T-helper 2 cell (primary cell): ENCODE measurements at places on chromosomes 11 and 22.

GRCh38 chr11:59833602-59834001 lies 11.7 kb downstream of the CBLIF start:
- DNase-seq = no peak

DNA sequence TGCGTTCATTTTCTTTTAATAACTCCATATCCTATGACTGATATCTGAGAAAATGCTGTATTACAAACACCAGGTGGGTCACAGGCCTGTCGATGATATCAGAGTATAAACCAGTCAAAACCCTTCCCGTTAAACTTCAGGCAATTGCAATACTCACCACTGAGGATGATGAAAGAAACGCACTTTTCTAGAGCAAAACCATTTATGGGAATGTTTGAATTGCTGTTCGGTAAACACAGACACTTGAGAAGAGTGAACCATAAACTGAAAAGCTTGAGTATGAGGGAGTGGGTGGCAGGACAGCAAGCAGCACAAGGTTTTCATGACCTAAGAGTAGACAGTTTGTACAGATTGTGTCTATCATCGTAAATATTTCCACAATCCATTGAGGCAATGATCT lies 139.8 kb upstream of the CEP126 start:
- no peak for DNase-seq

GRCh38 chr11:17529844-17530185 lies 14.4 kb downstream of the USH1C start:
- no peak for DNase-seq

- no peak for DNase-seq
These were observed 9.3 kb downstream of the CSF2RB start for GRCh38 chr22:36922711-36923110.

DNA sequence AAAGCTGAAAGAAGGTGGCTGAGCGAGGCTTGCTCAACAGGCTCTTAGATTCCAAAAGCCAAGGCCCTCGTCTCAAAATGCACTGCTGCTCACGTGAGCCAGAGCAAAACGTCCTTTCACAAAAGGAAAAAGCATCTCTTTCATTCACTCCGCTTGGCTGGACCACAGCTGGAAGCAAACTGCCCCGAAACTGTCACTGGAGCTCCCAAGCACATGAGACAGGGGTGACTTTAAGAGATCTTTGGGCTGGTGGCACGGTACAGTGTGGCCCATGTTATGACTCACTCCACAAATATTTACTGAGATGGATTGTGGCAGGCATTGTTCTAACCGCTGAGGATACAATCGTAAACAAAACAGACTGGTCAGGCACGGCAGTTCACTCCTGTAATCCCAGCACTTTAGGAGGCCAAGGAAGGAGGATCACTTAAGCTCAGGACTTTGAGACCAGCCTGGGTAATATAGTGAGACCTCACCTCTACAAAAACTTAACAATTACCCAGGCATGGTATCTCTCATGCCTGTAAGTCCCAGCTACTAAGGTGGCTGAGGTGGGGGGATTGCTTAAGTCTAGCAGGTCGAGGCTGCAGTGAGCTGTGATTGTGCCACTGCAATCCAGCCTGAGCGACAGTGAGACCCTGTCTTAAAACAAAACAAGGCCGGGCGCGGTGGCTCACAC lies 3.6 kb downstream of the PLA2G6 start:
- no peak for DNase-seq

GRCh38 chr11:126140926-126141280 lies 70.5 kb downstream of the RPUSD4 start:
- DNase-seq = no peak

- DNase-seq = no peak
These were observed 97.1 kb downstream of the CWC15 start for GRCh38 chr11:94876222-94876621.

- no peak for DNase-seq
These were observed 10.1 kb downstream of the STIM1 start for GRCh38 chr11:3865388-3866193.

DNA sequence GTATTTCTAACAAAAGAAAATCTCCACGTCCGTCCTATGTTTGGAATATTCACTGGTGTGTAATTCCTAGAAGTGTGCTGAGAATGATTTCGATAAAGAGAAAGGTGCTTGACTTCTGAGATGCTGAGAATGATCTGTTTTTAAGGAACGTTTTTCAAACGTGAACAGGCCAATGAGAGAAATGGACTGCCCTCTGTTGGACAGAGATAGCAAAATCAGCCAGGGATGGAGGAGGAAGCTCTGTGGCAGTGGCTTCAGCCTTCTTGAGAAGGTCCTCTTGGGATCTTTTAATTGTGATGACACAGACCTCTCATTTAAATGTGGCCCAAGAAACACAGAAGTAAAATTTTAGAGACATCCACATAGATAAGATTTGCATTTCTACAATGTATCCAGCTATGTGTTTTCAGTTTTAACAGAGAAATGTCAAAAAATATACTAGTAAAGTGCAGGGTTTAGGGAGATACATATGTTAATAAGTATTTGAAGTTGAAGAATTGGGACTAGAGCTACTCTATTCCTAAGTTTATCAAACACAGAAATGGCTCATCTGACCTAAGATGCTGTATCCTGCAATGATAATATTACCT lies 84.0 kb upstream of the RCN1 start:
- DNase-seq = peak; percentile 21

DNA sequence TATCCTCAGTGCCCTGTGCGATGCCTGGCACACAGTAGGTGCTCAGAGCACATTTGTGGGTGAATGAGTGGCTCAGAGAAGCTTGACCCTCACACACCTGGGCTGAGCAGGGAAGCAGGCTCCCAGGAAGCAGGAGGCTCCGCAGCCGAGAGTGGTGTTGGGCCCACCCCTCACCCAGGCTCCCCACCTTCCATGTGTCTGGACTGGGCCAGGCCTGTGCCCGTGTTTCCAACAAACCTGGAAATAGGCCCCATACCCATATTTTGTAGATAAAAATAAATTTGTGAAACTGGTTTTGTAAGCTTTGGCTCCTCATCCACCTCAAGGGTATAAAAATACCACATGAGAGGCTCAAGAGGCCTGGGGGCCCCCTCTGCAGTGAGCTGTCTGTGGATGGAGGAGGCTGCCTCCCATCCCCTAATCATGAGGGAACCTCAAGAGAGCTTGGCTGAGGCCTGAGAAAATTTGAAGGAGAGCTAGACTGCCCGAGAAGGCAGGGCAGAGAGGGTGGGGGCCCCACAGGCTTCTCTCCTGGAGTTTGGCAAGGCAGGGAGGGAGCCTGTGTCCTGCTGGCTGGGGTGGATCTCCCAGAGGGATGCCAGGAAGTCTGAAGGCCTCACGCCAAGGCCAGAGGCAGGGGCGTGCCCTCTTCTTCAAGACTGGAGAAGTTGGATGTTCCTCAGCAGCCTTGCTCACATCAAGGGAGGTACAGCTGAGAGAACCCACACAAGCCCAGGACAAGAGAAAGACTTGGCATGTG lies 147.0 kb upstream of the NECTIN1 start:
- no peak for DNase-seq

GRCh38 chr22:17370026-17370765 lies 936 bp downstream of the CECR2 start:
- no peak for DNase-seq

DNA sequence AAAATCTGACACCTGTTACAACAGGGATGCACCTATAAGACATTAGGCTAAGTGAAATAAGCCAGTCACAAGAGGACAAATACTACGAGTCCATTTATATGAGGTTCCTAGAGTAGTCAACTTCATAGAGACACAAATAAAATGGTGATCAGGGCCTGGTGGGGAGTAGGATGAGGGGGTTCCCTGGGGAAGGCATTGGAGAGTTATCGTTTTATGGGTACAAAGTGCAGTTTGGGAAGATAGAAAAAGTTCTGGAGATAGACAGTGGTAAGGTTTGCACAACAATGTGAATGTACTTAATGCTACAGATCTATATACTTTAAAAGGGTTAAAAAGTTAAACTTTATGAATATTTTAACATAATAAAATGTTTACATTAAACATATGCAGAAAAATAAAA lies 31.4 kb upstream of the B3GNT6 start:
- no peak for DNase-seq

- no peak for DNase-seq
These were observed 44.9 kb upstream of the EIF3D start for GRCh38 chr22:36573815-36574363.

- no peak for DNase-seq
These were observed 333.0 kb upstream of the NARS2 start for GRCh38 chr11:78907636-78908035.

GRCh38 chr11:11461473-11461872 lies 108.4 kb upstream of the CSNK2A3 start:
- no peak for DNase-seq

DNA sequence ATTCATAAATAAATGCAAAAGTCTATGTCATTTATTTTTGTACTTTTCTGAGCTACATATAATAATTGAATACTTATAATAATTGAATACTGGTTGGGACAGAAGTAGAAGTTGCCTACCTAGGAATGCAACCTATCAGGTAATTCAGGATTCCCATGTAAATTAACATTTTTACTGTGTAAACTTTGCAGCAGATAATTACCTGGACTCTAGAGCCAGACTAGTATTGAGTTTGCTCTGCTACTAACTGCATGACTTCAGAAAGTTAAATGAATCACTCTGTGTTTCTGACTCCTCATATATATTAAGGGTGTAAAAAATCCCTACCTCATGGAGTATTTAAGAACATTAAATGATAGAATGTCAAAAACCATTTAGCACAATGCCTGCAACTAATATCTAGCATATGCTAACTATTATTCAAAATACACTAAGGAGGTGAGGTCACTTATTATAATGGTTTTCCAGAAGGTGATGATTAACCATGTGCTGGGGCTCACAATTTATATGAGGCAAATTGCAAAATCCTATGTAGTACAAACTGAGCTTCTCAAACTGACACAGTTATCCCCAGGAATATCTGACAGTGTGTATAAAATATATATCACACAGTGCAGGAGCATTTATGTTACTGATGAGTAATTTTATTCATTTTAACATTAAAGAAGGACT lies 138.1 kb upstream of the ANO3 start:
- no peak for DNase-seq

- no peak for DNase-seq
These were observed 19.5 kb downstream of the PVALB start for GRCh38 chr22:36797374-36797773.

GRCh38 chr11:108203075-108203474 lies 19.4 kb downstream of the NPAT start:
- no peak for DNase-seq
